GDM1 (cell line): ENCODE measurements at places on chromosomes 16 and 17.

GRCh38 chr16:87380881-87381280 lies 2.7 kb downstream of the FBXO31 start:
- no peak for DNase-seq

DNA sequence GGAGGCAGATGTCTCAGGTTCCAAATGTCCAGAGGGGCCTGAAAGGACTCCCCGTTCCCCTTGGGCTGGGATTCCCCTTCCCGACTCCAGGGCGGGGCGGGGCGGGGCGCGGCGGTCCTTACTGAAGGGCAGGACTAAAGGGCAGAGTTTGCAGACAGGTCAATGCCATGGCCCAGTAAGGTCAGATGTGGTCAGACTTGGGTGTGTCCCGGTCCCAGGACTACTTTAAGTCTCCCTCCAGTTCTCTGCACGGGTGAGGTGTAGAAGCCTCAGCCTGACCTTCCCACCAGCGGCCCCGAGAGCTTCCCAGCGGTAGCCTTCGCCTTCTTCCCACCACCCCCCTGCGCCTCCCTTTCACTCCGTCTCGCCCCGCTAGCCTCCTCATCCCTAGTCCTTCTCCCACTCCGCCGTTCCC lies 532 bp downstream of the KDM6B start:
- DNase-seq: no peak

GRCh38 chr16:85357924-85358505 lies 245.7 kb upstream of the CIBAR2 start:
- no peak for DNase-seq

DNA sequence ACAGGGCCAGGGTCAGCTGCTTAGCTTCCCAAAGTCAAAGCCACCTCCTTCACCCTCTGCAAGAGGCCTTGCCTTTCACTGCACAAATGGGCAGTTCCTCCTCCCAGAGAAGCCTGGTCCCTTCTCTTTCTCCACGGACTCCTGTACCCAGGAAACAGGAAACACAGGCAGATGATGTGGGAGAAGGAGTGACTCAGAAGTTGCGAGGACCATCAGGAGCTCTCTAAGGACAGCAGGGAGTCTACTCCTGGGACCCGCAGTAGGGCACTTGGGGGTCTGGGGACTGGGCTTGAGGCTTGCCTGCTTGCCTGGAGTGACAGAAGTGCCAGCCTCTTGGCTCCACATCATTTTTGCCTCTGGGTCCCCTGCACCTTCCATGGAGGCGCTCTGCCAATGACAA lies 47.4 kb upstream of the KSR1 start:
- no peak for DNase-seq

DNA sequence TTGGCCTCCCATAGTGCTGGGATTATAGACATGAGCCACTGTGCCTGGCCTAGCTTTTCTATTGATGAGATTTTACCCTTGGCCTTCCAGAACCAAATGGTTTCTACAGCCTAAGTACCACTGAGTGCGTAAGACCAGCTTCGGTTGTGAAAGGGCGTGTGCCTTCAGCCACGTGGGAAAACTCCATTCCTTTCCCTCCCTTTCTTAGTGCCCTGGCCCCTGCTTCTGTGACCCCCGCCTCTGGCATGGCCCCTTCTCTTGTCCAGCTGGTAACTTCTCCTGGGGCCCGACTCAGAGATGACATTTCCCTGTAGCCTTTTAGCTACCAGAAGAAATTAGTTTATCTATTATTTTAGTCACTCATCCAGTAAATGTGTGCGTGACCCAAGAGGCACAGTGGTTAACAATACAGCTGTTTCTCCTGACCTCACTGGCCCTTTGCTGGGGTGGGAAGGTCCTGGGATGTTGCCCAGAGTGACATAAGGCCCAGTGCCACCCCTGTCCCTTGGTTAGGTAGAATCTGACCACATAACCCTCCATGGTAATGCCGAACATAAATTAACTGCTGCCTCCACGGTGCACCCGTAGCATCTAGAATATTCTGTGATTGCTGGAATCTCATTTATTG lies 97.3 kb downstream of the PLCG2 start:
- DNase-seq: no peak

DNA sequence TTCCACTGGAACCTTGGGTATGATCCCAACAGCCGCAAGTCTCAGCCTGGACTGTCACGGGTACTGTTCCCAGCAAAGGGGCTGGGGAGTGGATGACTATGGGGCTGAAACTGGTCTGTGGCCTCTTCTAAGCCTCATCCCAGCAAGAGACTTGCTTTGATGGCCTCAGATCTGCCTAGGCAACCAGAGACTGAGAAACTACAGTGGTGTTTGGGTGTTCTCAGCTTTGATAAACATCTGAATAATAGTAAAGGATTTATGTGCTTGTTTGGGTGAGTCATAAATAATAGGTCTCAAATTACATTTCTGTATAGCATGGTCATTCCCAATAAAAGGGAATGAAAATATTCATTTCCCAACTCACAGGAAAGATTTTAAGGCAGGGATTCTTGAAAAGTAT lies 30.2 kb upstream of the ULK2 start:
- no peak for DNase-seq
